Hindlimb muscle (tissue), 1 donor: ENCODE measurements at places on chromosomes 5 and 9.

- no peak for DNase-seq
These were observed 63.8 kb downstream of the SMIM15 start for GRCh38 chr5:61098251-61098995.

GRCh38 chr9:112218908-112219307 lies 43.8 kb upstream of the SUSD1 start:
- DNase-seq, result no peak

- DNase-seq, result no peak
These were observed 145.7 kb downstream of the ZSWIM6 start for GRCh38 chr5:61477788-61478187.

GRCh38 chr5:156934450-156935211 lies 28.4 kb downstream of the TIMD4 start:
- peak; percentile 32 for DNase-seq

DNA sequence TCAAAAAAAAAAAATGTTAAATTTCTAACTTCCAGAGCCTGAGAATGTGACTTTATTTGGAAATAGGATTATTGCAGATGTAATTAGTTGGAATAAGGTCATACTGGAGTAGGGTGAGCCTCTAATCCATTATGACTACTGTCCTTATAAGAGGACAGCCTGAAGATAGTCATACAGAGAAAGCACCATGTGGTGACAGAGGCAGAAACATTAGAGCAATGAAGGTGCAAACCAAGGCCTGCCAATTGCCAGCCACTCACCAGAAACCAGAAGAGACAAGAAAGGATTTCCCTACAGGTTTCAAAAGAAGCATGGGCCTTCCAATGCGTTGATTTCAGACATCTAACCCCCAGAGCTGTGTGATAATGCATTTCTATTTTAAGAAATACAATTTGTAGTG lies 659.2 kb upstream of the CHD1 start:
- no peak for DNase-seq

DNA sequence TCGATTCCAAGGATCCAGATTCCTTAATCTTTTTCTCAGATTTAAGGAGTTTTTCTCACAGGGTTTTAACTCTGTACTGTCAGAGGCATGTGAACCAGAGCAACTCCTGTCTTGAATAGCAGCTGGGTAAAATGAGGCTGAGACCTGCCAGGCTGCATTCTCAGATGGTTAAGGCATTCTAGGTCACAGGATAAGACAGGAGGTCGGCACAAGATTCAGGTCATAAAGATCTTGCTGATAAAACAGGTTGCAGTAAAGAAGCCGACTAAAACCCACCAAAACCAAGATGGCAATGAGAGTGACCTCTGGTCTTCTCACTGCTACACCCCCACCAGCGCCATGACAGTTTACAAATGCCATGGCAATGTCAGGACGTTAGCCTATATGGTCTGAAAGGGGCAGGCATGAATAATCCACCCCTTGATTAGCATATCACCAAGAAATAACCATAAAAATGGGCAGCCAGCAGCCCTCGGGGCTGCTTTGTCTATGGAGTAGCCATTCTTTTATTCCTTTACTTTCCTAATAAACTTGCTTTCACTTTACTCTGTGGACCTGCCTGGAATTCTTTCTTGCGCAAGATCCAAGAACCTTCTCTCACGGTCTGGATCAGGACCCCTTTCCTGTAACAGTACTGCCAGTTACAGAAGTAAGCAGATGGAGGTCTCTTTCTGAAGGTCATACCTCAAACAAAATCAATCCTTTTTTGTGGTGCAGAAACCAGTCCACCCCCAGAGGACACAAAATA lies 87.1 kb downstream of the SLC38A9 start:
- DNase-seq, result no peak

DNA sequence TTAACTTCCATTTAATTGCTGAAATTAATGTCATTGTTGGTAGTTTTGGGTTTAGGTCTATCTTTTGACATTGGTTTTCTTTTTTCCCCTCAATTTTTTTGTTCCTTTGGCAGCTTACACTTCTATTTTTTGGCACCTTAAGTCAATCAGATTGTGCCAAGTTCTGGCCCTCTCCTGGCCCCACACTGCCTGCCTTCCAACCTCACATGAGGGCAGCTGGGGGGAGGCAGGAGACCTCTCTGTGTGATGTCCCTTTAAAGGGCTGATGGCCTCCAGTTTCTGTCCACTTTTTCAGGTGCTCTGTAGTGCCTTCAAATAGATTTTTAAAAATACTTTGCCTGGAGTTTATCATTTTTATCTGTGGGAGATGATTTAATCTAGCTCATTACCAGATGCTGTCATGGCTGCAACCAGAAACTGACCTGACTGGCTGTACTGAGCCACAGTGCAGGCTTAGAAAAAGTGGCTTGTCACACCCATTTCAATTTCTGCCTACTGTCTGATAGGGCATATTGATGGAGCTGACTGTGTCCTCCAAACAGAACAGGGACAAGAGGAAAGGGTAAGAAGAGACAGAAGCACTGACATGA lies 196.6 kb downstream of the FANCC start:
- DNase-seq, result no peak

DNA sequence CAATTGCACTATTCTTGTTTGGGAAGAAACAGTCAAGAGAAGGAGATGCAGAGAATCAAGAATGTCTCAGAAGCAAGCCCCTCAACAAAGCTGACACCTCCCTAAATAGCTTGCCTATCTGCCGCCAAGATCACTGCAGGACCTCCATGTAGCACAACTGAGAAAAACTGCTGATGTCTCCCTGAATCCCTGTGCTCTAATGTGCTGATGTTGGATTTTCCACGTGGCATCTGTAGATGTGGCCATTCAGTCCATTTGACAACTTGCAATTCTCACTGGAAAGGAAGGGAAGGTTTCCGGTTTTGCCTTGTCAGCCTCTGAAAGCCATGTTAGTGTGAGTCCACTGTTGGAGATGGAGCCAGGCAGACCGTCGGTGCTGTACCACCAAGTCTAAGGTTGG lies 374.0 kb downstream of the DIRAS2 start:
- no peak for DNase-seq

- DNase-seq, result no peak
These were observed 109.2 kb upstream of the PHYKPL start for GRCh38 chr5:178341851-178342140.

DNA sequence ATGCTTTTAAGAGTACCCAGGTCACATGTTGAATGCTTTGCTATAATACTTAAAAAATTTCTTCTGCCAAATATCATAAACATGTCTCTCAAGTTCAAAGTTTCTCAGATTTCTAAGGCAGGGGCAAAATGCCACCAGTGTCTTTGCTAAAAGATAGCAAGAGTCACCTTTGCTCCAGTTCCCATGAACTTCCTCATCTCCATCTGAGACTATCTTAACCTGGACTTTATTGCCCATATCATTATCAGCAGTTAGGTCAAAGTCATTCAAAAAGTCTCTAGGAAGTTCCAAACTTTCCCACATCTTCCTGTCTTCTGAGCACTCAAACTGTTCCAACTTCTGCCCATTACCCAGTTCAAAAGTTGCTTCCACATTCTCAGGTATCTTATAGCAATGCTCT lies 307.6 kb upstream of the TNC start:
- no peak for DNase-seq

- DNase-seq, result no peak
These were observed 465.2 kb upstream of the RGMB start for GRCh38 chr5:98308231-98308630.

DNA sequence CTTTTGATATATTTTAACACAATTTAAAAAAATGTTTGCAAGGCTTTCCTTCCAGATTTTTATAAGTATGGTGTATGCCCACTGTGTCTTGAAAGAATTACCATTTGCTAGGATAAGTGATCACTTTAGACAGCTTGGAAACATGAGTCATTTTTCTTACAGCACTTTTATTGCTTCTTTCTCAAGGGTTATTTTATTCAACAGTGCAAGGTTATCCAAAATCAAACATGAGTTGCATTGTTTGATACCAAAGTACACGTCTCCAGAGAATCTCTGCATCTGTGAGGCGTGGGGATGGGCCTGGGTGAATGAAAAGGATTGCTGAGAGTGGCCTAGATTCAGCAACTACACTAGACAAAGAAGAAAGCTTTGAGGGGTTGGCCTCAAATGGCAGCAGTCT lies 329.6 kb downstream of the ADAMTS6 start:
- DNase-seq, result no peak

GRCh38 chr5:135456238-135457099 lies 4.3 kb upstream of the TIFAB start:
- DNase-seq, result peak; percentile 39

- no peak for DNase-seq
These were observed 46.6 kb downstream of the ANGPTL2 start for GRCh38 chr9:127075624-127076372.

- DNase-seq, result no peak
These were observed 588.3 kb downstream of the EBF1 start for GRCh38 chr5:158511454-158511853.

GRCh38 chr9:111076042-111076441 lies 37.8 kb upstream of the LPAR1 start:
- DNase-seq, result no peak

DNA sequence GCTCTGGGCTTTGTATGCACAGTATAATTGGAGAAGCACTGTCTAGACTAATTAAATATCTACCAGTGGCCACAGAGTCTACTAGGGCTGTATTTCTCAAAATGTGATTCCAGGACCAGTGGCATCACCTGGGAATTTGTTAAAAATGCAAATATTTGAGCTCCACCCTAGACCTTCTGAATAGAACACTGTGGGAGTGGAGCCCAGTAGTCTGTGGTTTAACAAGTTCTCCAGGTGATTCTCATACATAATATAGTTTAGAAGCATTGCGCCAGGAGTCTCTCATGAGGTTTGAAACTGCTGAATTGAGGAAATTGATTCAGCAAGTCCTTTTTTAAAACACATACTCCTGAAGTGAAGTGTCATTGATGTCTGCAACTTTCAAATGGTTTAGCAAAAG lies 74.7 kb downstream of the FCHO2 start:
- DNase-seq, result no peak

DNA sequence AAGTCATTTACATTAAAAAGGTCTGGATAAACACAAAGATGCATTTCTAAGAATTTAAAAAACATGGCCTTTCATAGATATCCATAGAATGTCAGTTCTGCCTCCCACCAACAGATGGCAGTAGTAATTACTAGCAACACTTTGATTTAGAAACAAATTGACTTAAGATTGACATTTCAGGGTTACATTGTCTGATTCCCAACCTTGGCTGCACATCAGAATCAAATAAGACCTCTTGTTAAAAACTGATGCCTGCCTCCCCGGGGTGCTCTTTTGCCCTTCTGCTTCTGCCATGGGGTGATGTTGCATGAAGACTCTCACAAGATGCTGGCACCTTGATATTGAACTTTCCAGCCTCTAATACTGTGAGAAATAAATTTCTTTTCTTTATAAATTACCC lies 146.2 kb upstream of the GPR151 start:
- no peak for DNase-seq

DNA sequence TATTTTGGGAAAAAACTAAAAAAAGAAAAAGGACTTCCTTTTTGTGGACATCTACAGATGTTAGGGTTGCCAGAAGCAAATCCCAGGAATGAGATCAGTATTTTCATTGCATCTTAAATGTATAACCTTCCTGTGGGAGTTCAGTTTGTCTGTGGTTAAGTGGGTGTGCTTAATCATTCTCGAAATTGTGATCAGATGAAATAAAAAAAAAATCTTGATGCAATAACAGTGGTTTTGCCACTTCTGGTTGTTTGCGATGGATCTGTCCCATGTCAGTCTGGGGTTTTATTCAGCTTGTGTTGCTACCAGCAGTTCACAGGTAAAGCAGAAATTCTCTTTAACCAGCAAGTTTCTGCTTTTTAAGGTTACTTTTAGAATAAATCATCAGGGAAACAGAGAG lies 179.0 kb downstream of the MAN2A1 start:
- DNase-seq, result no peak

- no peak for DNase-seq
These were observed 1243.4 kb downstream of the MAT2B start for GRCh38 chr5:164748861-164749260.

GRCh38 chr9:104969116-104969515 lies 41.2 kb upstream of the ABCA1 start:
- no peak for DNase-seq

DNA sequence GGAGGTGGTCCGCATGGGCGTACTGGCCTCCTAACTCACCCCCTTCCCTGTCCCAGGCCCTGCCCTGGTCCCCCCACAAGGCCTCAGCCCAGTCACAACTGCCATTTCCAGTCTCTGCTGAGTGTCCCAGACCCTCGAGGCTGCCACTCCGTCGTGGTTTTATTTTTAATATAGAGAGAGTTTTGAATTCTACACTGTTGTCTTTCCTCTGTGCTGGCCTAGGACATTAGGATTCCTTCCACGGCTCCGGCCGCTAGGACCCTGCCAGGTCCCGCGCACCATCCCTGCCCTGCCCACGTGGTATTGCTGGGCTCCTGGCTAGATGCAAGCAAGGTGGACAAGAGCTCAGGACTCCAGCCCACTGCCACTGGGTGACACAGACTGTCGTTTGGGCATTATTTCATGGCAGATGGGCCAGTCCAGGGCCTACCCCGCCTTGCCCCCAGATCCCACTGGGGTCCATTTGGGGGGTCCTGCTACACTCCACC lies 53.3 kb downstream of the SAR1B start:
- DNase-seq, result no peak

DNA sequence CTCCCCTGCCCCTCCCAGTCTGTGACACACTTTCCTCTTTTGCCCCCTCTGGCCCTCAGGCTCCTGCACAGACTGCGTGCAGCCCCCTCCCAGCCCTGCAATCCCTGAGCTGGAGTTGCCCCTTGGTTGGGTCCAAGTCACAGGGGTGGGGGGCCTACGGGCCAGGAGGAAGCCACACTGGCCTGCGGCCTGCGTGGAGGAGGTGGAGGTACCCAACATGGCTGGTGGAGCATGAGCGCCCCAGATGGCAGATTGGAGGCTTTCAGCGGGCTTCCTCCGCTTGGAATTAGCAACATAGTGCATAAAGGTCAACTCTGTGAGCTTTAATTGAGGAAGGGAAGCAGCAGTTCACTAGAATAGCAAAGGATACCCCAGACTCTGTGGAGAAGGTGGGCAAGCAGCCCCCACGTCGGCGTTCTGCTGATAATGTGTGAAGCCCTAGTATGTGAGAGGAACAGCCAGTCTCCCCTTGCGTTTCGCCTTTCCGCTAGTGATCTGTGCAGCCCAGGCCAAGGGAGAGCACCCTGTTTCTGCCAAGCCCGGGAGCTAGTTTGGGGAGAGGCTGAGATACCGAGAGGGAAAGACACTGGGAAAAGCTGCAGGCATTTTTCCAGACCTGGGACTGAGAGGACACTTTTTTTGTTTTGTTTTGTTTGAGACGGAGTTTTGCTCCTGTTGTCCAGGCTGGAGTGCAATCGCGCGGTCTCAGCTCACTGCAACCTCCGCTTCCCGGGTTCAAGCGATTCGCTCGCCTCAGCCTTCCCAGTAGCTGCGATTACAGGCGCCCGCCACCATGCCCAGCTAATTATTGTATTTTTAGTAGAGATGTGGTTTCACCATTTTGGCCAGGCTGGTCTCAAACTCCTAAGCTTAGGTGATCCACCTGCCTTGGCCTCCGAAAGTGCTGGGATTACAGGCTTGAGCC lies 35.3 kb upstream of the MACIR start:
- no peak for DNase-seq

DNA sequence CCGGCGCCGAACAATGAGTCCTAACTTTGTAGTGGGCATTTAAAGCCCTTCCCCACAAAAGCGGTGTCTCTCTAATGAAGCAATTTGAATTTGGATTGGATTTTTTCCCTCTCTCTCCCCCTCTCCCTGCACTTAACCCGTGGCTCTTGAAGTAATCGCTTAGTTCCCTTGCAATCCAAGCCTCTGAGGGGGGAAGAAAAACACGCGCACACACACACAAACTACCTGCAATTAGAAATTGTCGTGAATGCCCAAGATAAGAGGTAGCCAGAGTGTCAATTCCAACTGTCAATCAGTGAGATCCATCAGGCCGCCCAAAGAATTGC lies 1.2 kb downstream of the LHX6 start:
- DNase-seq, result no peak
